SW 1271 (cell line): ENCODE measurements at places on chromosomes 7 and 10.

DNA sequence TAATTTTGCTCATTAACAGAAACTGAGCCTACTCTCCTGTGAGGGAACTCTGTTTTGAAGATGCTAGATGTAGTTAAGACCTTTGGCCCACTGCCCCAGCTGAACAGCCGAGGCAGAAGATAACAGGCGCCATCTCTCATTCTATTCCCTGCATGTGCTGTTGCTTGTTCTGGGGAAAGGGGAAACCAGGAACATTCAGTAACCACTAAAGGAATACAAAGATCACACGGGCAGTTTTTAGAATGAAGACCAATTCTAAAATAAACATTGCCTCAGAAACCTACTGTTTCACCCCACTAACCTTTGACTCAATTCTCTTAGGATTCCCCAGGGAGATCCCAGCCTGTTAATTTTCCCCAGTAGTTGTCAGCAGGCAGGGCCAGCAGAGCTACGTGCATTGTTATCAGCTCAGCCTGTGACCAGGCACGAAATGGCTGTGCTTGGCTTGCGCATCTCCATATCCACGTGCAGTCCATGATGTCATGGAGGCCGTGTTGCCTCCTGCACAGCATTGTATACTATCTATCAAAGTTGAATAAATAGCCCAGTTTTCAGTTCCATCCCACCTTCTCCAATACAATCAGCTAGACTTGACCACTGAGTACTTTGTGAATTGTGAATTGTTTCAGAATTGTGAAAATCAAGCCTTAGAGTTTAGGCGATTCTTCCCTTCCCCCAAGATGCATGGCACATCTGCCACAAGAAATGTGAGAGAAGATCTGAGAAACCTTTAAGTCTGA, 36.0 kb downstream of the ANK3 start:
- no peak for DNase-seq

GRCh38 chr10:89534826-89535166, 598 bp downstream of the SLC16A12 start:
- no peak for DNase-seq

GRCh38 chr10:58385784-58386112, 538 bp downstream of the TFAM start:
- no peak for DNase-seq

GRCh38 chr10:61108915-61109314, 164.9 kb upstream of the RHOBTB1 start:
- no peak for DNase-seq

DNA sequence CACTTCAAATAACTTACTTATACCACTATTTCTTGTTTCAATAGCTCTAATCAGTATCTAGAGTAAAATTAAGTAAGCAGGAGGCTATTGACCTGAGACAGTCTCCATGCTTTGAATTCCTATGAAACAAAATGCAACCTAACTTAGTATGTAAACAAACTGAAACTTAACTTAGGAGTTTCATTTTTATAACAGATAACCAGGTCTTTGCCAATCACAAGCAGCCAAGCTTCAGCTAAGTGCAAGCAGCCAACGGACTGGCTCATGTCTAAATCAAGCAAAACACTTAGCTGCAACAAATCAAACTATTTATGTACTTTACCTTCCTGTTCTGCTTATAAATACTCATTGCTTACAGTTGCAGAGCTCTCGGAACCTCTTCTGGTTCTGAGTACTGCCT, 4.4 kb upstream of the GSTK1 start:
- DNase-seq, result no peak

DNA sequence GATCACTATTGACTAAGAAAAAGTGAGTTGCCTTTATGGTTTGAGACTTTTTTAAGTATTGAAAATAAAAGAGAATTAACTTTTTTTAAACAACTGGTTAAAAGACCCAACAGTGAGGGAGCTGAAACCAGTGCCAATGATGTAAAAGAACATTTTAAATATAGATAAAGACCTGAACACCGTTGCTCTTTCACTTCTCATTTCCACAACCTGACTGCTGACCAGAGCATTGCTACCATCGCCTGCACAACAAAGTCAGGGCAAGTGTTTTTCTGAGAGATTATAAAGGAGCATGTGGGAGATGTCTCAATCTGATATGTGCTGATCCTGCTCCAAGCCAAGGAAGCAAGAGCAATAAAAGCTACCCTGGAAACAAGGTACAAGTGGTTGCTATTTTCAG, 34.7 kb downstream of the IMMP2L start:
- no peak for DNase-seq

DNA sequence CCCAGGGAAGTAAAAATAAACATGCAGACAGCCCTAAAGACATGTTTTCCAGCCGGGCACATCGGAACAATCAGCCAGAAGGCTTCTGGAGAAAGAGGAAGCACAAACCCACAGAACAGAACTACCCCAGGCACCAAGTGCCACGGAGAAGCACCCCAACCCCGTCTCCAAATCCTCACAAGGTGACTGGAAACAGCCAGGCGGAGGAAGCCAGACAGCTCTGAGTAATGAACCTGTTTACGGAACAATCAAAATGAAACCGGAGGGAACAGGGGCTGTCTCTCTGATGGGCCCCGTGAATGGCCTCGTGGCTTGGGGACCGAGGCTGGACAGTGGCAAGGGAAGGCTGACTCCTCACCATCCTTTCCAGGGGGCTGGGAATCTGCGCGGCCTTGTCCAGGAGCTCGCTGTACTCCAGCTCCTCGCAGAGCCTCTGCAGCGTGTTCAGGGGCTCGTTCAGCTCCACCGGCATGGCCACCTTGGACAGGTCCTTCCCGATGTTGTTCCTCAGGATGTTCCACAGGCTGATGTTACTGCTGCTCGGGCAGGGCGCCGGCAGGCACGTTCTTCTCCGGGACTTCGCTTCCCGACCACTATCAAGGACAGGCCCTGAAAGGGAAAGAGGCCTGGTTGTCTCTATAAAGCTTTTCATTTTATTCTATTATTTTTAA, 77.0 kb upstream of the GSDME start:
- DNase-seq, result no peak

- DNase-seq, result no peak
Measured at GRCh38 chr10:71666639-71667386, 52.8 kb downstream of the C10orf105 start.

DNA sequence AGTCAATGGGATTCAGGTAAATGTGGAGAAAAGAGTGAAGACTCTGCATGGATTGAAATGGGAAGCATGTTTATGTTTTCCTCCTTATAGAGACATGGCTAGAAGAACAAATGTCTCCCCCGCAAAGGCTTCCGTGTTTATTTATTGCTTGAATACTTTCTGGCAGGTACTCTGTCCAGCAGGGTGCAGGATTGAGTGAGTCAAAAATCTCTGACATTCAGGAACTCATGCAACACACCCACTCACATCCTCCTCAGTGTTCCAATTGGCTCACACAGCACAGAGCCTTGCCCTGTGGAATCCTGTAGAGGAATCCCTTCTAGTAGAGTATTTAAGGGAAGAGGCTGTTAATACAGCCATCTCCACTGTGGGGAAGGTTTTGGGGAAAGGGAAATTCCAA, 290.3 kb upstream of the VWC2 start:
- no peak for DNase-seq

DNA sequence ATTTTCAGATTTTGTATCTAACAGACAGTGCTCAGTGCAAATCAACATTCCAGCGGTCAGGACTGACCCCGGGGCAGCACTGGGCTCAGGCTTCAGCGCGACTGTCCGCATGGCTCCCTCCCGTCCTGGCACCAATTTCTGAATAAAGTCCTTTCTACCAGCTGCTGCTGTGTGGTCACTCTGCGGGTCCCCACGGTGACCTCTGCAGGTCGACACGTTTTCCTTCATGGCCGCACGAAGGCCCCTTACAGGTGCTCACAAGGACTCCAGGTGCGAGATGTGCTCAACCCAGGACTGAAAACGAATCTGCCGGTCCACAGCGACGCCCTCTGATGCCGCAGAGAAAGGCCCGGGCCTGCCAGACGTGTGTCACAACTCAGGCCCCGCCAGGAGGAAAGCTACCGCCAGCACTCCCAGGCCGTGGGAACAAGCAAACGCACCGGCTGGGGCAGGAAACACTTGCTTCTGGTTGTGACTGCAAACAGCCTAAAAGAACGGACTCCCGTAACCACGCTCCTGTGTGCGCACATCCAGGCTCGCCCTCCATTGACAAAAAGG, 3.7 kb upstream of the UTF1 start:
- no peak for DNase-seq

DNA sequence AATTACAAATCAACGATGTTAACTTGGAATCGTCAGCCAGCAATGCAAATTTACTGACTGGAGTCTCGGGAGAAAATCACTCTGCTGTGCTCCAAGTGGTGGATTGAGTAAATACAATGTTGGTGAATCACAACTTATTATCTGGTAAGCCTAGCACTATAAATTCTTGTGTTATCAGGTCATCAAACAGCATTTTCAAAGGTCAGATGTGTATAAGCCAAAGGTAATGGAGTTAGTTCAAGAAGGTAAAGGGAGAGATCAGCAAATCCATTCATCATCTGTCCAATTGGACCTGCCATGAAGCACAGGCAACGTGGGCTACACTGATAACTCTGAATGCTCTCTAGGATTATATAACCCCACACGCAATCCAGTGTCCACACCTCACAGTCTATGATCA, 13.9 kb downstream of the CUBN start:
- peak; percentile 45 for DNase-seq

DNA sequence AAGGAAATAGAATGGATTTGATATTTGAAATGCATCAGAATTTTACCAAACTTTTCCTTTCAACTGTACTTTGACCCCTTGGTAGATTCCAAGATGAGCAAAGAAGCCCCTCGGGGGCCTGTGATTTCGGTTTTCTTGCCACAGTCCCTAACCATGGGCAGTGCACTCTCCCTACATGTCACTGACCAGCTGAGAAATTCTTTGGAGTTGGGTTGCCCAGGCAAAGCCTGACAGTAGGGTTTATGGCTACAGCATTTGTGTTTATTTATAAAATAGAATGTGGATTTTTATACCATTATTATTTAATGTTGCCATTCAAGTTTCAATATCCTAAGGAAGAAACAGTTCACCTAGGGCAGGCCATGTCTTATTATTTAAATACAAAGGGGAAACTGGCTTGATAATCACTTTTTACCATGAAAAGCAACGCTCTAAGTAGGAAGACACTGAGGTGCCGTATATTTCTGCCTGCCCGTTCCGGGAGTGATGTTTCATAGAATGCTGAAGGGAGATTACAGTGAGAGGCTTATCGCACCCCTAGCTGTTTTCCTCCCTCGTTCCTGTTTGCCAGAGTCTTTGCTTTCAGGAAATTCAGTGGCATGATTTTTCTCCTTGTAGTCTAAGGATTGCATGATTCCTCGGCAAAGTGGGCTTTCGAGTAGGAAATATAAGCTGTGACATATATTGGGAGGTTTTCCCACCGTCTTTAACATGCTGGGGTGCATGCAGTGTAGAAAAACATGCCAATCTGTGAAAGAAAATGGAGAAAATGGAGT, 35.8 kb downstream of the WIPF3 start:
- DNase-seq, result no peak

- no peak for DNase-seq
Measured at GRCh38 chr10:78777466-78777865, 291.3 kb upstream of the ZMIZ1 start.

DNA sequence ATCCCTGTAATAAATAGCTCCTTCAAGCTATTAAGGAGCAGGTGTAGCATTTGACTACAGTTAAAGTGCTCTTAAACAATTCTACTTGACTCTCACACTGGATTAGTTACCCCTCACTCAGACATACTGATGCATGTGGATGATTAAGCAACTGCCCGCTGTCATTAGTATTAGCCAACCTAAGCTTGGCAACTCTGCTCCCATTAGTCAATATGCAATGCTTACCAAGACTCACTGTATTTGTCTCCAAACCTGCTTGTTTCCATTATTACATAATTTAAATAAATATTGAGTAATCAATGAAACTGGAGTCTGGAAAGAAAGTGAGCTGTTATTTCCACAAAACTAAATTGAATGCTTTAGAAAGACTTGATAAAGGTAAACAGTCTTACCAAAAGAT, 144.0 kb upstream of the ASAH2 start:
- no peak for DNase-seq

GRCh38 chr10:77604063-77604462, 33.5 kb downstream of the KCNMA1 start:
- DNase-seq, result no peak

DNA sequence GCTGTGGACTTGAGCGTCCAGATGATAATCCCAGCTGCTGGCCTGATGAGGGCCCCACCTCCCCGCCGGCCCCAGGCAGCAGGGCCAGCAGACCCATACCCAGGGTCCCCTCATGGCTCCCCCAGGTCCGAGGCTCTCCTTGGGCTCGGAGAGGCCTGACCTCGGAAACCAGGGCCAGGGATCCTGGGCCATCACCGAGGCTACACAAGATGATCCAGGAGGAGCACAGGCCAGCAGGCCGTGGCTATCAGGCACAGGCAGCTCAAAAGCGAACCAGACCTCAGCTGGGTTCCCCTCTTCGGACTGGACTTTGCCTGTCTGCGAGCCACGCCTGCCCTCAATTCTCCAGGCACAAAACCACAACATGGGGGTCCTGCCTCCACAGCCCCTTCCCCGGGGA, 17.4 kb downstream of the PDGFA start:
- DNase-seq, result no peak

DNA sequence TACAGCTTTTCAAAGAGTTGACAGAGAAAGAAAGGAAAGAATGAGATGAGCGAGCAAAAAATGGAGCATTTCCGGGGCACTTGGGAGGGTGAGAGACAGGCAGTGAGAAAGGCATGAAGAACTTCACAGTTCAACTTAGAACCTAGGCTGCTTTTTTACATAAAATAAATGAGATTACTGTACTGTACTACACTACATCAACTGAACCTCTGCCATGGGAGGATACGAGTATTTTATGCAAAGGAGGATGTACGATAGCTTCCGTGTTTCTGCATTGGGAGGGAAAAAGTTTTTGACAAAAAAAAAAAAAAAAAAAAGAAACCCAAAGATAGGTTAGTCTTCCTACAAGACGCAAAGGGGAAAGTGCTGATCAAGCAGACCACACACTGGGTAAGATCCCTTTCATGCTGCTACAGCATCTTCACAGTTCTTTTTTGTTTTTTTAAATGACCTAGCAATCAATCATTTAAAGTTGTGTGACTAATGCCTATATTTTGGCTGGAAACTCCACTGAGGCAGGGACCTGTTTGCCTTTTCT, 88.0 kb downstream of the RAPGEF5 start:
- DNase-seq, result no peak

DNA sequence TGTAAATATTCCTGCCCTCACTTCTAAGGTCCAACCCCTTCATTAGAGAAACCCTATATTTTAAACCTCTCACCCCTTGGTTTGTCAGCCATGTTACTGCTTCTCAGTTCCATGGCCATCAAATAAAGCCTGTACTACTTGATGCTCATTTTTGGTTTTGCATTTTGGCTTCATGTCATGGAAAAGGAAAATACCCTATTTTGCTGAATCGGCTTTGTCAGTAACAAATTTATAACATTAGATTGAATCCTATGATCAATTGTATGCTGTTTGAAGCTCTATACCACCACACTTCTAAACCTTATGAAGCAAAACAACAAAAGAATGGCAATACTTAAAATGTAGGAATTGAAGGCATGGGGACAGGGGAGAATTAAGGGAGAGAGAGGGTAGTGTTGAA, 333.1 kb downstream of the ETV1 start:
- no peak for DNase-seq

- DNase-seq, result no peak
Measured at GRCh38 chr7:113404245-113404644, 285.9 kb upstream of the SMIM30 start.

GRCh38 chr7:108623220-108623619, 53.5 kb downstream of the DNAJB9 start:
- no peak for DNase-seq
